Posterior vena cava (tissue), 2 donors: ENCODE measurements at places on chromosomes 11 and 22. TPM values are rescaled to one million over a fixed set of nuclear protein-coding genes. Genes with fewer than 3 reads are reported as not detected.

C11orf86 gene
- not detected for total RNA-seq

PGR gene
- total RNA-seq: 7.6 TPM

FGF4 gene
- not detected for total RNA-seq

SYT7 gene
- total RNA-seq: 0.71 TPM

RPLP2 gene
- total RNA-seq: 1,286 TPM

MRGPRX3 gene
- not detected for total RNA-seq

SLC43A1 gene
- 8.1 TPM for total RNA-seq

TLCD5 gene
- total RNA-seq: 6.0 TPM

MUC15 gene
- not detected for total RNA-seq

ANGPTL5 gene
- 1.1 TPM for total RNA-seq

EHF gene
- total RNA-seq: not detected

FADS1 gene
- total RNA-seq: 29.8 TPM

SLC17A6 gene
- total RNA-seq: not detected

TYR gene
- total RNA-seq: not detected

C22orf15 gene
- not detected for total RNA-seq

HIKESHI gene
- total RNA-seq: 29.1 TPM
